ENCODE measurements at places on chromosomes 7 and 10.

DNA sequence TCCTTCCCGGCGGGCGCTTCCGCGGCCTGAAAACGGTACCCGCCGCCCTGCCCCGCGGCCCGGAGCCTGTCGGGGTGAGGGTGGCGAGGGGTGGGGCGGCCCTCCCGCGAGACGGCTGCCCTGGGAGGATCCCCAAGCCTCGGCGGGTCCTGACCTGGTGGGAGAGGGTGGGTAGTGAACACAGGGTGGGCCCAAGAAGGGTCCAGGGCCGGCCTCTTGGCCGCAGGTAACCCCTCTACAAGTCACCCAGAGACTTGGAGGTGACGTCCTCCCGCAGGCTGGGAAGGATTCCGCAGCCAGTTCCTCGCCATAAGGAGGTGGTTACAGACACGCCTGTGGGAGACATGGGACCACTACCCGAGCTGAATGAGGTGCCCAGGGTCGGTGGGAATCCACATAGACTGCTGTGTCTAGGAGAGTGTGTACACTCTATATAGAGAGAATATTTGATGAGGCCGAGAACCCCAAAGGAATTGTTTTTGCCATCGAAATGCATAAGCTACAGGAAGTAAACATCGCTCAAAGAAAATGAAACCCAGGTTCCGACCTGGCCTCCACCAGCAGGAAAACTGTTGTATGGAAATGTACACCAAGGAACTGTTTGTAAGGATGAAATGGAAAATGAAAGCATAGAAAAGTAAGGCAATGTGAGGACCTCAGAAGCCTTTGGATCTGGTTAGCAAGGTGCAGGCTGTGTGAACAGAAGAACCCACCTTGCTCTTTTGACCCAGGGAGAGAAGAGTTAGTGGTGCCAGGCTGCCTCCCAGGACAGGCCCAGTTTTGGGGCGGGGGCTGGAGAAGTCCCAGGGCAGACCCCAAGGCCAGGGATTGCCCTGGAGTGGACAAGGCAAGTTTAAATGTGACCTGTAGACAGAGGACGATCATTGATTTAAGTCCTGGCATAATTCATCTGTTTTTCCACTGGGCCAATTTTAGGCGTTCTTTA, 659 bp downstream of the OPTN start:
- no peak for DNase-seq

DNA sequence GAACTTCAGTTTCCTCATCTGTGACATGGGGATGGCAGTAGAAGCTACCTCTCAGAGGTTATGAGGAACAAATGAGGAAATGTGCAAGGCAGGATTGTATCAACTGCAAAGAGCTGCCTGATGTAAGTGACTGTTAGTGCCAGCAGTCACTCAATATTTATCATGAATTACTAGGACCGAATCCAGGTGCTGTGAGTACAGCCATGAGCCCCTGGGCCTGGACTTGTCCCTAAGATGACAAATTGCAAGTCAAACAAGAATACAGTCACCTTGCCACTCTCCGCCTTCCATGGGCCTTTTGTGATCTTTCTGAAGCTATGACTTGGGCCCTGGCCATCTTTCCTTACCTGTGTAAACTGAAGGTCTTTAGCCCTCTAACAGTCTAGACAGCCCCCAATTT, 27.7 kb upstream of the TLX1 start:
- DNase-seq: no peak

DNA sequence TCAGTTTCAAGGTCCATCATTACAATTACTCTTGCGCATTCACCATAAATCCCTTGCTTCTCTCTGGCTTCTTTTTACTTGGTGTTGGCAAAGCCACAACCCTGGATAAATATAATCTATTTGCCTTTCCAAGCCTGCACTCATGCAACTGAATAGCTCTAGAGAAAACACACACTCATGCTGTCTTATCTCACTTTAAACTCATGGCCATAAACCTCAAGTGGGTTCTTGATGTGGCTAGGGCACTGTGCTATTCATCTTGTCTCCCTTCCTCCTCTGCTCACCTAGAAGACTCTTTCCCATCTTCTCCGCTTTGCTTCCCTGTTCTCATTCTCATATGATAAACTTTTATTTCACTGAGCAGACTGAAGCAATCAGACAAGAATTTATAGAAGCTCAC, 165.4 kb upstream of the MTPN start:
- DNase-seq: no peak

DNA sequence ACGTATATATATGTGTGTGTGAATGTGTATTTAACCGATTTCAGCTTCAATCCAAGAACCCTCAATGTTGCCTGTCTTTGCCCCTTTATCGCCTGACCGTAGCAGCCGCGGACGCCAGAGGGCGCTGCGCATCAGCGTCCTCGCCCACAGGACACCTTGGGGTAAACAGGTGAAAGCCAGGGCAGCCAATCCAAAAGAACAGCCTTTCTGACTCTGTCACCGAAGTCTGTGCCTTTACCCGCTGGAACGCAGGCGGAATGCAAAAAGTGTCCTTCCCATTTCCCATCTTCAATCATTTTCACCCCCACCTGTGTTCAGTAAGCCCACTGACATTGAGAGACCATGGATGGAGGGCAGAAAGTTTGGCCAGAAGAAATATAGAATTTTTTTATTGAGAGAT, 3.6 kb downstream of the NXPH1 start:
- no peak for DNase-seq

DNA sequence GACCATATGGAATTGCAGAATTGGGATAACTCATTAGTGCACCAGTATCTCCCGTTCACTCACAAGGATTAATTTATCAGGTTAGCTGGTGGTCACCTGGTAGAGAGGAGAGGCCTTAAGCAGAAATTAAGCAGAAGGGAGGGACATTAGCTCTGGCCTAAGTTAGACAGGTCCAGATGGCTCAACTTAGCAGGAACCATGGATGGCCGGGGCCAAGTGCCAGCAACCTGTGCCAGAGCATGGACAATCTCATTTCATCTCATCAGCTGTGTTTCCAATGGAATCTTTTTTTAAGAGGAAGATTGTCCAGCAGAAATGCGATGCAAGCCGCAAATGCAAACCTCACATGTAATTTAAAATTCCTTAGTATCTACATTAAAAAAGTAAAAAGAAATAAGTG, 82.2 kb downstream of the JCAD start:
- no peak for DNase-seq

- DNase-seq: no peak
Measured at GRCh38 chr10:46525177-46525823, 31.2 kb downstream of the GPRIN2 start.

- DNase-seq: no peak
Measured at GRCh38 chr10:67696029-67696428, at the start of gene CTNNA3. TSS of gene CTNNA3 (minus strand) at chr10:67696195.

DNA sequence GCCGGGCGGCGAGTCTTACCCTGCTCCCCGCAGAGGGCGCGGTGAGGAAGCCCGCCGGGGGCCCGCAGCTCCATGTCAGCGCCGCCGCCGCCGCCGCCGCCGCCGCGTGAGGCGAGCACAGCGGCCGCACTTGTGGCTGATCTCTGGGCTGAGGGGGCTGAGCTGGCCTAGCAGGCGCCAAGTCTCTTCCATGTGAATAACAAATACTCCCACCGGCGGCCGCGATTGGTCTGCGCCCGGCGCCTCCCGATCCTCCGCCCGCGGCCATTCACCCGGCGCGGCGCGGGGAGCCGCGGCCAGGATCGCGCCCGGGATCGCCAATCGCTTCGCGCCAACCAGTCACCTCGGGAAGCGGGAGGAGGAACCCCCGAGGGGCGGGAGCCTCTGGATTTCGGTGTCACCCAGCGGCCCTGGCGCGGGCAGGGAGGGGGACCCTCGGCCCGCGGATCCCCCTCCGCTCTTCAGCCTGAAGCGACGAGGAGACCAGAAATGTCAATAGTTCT, at the start of gene GRM8:
Gene GRM8, minus strand, starts transcription at position 164 of the 503 bp plus-strand sequence.
- DNase-seq: no peak

GRCh38 chr7:92813390-92814024, 22.9 kb downstream of the CDK6 start:
- no peak for DNase-seq

DNA sequence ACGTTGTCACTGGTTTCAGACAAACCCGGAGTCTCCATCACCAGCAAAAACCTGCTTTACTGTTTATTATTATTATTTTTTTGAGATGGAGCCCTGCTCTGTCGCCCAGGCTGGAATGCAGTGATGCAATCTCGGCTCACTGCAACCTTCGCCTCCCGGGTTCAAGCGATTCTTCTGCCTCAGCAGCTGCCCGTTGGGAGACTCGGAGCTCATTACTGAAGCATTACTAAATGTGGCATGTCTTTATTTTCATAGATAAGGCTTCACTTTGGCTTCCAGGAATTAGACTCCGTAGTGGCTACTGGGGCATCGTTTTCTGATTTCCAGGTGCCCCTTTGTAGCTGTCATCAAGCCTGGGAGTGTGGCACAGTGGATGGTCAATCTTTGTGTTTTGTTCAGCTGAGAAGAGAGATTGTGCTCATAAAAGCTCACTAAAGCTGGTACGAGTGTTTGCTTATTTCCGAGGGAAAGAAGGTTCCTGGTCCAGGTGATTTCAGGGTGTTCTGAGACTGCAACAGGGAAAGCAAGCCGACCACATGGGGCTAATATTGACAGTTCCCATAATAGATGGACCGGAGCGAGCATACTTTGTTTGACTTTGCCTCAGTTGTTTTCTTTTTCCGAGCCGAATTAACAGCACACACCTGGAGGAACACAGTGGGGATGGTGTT, 163.1 kb downstream of the CAMK1D start:
- no peak for DNase-seq

GRCh38 chr7:141039376-141039775, 24.6 kb upstream of the MRPS33 start:
- DNase-seq: no peak

- DNase-seq: no peak
Measured at GRCh38 chr7:120941064-120941463, 9.5 kb upstream of the ING3 start.

GRCh38 chr7:129453510-129454248, 19.4 kb downstream of the STRIP2 start:
- no peak for DNase-seq

DNA sequence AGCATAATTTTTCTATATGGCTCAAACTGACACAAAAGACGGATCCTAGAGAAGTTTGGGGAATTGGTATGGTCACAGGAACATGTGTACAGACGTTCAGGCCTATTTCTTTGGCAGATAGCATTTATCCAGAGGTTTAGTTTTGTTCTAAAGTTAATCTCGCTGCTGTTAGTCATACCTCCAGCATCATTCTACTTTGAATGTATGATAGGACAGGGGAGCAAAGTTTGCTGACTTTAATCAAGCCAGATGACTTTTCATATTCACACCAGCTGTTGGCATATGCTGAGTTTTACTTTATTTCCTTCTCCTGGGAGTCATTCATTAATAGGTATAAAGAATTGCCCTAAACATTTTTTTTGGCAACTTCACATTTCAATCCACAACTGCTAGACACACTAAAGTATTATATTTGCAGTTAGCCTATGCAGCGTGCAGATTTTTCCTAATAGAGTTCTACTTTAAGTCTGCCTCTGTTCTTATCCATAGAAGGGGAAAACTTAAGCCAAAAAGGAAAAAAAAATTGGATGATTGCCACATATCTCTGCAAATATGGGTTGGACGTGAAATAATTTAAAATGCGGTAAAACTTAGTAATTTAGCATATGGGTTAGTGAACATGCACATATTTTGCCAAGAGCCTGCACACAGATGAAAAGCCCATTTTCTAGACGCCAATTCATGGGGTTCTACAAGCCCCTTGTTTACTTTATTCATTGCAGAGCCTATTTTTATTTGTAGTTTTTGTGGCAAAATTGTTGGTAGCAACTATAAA, 213.1 kb downstream of the C7orf25 start:
- no peak for DNase-seq

GRCh38 chr7:40239755-40240303, 105.0 kb downstream of the SUGCT start:
- no peak for DNase-seq

DNA sequence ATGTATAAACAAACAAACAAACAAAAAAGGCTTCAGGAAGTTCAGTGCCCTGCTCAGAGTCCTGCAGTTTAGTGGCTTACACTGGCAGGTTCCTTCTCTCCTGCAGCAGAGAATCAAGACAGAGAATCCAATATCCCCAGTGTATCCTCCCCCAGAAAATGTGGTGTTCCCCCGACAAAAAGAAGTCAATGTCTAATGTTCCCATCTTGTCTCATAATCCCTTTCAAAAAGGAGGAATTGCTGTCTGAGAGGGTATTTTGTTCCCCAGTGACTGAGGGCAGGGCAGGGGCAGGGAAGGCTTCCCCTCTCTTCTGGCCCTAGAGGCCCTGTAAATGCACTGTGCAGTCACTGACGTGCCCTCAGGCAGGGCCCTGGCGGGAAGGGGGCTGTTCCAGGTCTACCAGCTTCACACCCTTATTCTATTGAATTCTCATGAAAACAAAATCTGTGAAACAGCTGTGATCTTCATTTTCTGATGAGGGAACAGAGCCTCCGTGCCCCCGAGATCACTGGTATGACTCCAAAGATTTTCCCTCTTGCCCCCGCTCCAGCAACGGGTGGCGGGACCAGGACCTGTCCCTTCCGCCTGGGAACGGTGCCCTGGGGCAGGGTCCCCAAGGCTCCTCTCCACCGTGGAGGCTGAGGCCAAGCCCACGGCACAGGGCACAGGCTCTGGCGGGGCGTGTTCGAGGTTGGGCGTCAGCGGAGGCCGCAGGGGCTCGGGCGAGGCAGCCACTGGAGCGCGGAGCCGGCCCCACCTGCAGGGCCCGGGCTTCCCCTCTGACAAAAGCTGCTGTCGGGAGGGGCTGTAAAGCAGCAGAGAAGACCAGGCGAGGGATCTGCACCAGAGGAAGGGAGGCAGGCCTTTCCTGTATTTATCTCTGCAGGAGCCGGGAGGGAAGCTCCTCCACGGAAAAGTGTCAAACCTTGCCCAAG, 13.4 kb upstream of the WDFY4 start:
- no peak for DNase-seq

GRCh38 chr10:61825001-61825400, 76.5 kb upstream of the ARID5B start:
- no peak for DNase-seq

- no peak for DNase-seq
Measured at GRCh38 chr7:113217314-113217713, 99.0 kb upstream of the SMIM30 start.

- DNase-seq: no peak
Measured at GRCh38 chr7:133783276-133783675, 343.9 kb upstream of the LRGUK start.

DNA sequence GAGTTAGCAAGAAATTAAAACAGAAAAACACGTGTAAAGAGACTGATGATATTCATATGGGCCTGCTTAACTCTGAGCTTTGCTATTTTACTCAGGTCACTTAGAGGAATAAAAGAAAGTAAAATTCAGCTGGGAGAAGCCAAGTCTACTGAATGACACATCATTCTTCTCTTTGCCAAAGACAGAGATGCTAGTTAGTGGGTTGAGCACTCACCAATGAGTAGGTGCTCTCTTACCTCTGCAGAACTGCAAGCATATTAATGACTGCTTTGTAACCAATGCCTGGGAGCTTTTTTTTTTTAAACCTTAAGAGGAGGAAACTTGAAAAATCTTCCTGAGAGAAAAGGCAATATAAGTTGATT, 44.8 kb upstream of the BAMBI start:
- no peak for DNase-seq

- DNase-seq: no peak
Measured at GRCh38 chr10:116728526-116729096, 13.8 kb downstream of the HSPA12A start.
